ENCODE measurements at places on chromosomes 5 and 9.

- DNase-seq: no peak
Measured at GRCh38 chr5:170296935-170297588, 515 bp downstream of the LCP2 start.

DNA sequence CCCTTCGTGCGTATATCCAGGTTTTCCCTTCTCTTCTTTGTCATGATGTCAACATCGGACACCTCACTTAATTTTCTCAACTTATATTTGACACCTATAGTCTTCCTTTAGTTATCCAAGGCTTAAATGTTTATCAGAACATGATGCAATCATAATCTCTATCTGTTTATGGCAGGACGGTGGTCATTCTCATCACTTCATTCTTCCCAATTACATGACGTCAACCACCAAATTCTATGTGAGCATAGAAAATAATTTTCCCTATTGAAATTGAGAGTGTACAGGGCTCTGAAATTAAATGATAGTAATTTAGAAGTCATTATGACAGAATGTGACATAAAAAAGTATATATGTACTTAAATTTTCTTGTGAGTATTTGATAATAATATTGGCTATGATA, 345.4 kb downstream of the CDH9 start:
- DNase-seq: no peak

DNA sequence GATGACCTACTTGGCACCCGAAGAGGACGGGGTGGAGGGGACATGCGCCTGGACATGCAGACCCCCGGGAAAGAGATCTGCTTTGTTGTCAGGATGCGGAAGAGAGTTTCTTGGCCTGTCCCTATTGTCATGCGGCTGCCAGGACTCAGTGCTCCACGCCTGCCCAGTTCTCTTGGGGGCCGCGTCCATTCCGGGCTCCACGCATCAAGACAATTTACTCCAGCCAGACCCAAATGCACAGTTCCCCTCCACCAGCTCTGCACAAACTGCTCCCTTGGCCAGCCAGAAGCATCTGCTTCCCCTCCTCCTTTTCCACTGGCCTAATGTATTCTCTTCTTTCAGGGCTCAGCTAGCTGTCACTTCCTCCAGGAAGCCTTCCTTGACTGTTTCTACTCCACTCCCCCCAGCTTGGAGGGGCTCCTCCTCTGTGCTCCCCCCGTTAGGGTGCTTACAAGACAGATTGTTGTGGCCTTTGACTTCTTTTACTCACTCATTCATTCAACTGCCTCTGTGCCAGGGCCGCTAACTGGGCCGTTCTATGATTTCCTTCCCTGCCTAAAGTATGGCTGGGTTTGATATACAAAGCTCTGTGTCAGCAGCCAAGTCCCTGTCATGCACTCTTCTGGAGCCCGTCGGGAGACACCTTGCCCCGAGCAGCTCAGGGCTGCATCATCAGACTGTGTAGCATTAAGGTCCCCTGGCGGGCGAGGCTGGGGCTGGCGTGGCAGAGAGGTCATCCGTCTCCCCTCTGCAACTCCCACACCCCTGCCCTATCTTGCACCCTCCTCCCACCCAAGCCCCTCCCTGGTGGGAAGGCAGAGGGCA, 6.6 kb downstream of the FIBCD1 start:
- peak; percentile 62 for DNase-seq

GRCh38 chr5:164518067-164518740, 1012.8 kb downstream of the MAT2B start:
- no peak for DNase-seq

- DNase-seq: peak; percentile 51
Measured at GRCh38 chr9:132114102-132114707, 34.5 kb upstream of the MED27 start.

GRCh38 chr9:91027005-91027404, 225.4 kb downstream of the SYK start:
- no peak for DNase-seq

GRCh38 chr5:124477577-124477976, 268.9 kb downstream of the ZNF608 start:
- no peak for DNase-seq

DNA sequence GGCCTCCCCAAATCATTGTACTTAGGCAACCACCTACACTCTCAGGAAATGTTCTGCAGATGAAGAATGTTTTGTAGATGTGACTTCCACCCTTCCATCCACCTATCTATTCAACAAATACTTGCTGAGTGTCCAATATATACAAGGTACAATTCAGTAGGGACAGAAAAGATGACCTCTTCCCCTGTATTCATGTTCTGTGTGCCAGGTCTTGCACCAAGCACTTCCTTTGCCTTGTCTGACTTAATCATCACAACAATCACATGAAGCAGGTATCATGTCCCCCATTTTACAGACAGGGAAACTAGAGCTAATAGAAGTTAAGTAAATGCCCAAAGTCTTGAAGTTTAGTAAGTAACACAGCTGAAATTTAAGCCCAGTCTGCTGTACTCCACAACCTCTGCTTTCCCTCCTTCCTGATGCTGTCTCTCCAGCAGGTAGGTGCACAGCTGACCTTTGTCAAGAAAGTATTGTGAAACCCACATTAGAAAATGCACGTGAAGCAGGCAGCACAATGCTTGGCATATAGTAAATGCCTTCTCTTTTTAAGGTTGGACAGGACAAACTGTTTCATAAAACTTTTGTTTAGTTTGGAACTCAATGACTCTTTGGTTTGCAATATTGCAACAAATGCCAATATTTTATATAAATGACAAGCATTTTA, 296.5 kb downstream of the DEPDC1B start:
- no peak for DNase-seq

- DNase-seq: no peak
Measured at GRCh38 chr5:115209279-115209678, 39.6 kb upstream of the TRIM36 start.

GRCh38 chr5:45507178-45507577, 189.0 kb downstream of the HCN1 start:
- DNase-seq: no peak

- no peak for DNase-seq
Measured at GRCh38 chr9:83466877-83467276, 71.3 kb downstream of the FRMD3 start.

DNA sequence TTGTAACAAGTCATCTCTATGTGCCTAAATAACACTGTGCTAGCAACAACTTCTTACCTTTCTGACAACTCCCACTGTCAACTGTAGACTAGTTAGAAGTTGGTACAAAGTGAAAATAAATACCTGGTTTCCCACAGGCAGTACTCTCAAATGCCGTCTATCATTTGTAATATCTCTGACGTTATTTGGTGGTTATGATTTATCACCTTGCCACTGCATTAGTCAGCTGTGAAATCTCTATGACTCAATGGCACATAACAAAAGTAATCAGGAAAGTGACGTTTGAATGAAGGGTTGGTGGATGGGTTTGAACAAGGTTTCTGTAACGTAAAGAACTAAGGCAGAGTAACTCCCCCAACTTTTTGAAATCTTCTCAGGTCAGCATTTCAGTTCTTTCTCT, 592.3 kb downstream of the MAT2B start:
- DNase-seq: peak; percentile 13

DNA sequence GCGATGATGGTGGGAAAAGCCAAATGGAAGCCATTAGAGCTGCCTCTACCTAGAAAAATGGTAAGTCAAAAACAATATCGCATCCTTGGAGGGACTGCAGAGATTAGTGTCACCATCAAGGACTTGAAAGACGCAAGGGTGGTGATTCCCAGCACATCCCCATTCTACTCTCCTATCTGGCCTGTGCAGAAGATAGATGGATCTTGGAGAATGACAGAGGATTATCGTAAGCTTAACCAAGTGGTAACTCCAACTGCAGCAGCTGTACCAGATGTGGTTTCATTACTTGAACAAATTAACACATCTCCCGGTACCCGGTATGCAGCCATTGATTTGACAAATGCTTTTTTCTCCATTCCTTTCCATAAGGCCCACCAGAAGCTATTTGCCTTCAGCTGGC, 23.8 kb downstream of the ERP44 start:
- no peak for DNase-seq

- DNase-seq: no peak
Measured at GRCh38 chr9:35791297-35791921, at the start of gene NPR2. TSS of gene NPR2 (plus strand) at chr9:35791591. CDS start at chr9:35792409, 818 bp downstream.

DNA sequence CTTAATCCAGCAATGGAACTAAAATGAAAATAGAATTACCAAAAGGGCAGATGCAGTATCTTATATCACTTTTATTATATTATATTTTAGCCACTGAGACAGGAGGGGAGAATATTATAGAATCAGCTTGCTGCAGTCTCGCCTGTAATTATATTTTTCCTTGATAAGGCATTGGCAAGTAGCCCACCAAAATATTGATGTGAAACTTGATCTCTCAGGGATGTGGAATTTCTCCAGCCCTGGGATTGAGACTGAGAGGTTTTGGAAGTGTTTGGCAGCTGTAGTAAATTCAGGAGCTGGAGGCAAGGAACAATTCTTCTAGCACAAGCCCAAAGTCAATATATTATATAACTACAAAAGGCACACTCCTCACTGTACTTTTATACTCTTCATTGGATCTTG, 142.1 kb upstream of the ADAMTSL1 start:
- DNase-seq: no peak

GRCh38 chr5:66438087-66438486, 158.1 kb upstream of the MAST4 start:
- DNase-seq: no peak

DNA sequence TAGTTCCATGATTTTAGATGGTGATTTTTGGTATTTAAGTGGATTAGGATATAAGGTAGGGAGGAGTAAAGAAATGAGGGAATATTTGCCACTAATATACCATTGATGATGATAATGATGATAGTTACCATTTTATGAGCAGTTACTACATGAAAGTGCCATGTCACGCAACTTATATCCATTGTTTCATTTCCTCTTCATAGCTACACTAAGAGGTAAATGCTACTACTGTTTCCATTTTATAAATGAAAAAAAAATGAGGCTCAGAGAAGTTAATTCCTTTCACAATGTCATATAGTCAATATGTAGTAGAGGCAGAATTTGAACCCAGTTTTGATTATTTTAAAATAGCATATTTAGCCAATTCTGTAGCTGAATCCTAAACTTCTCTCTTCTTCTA, 112.2 kb upstream of the ADRA1B start:
- no peak for DNase-seq

DNA sequence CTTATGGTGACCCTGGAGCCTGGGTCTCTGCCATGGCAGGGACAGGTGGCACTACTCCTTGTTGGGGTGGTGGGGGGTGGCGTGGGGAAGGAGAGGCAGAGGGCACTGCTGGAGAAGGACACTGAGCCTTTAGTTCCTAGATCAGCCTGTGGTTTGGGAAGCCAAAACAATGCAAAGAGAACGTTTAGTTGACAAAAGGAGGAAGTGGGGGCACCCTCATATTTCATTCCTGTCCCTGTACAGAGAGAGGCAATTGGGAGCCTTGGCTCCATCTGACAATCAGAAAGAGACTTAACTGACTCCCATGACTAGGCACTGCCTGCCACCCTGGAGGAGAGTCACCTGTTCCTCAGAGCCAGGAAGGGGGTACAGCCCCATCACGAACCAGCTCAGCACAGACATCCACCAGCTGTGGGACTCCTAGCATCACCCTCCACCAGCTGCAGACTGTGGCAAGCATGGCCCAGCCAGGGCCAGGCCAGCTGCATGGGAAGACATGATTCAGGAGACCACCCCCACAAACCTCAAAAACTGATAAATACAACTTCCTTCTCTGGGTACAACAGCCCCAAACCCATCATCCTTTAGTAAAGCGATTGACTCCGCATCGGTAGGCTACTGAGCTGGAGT, 257.5 kb downstream of the HSPA4 start:
- DNase-seq: no peak

DNA sequence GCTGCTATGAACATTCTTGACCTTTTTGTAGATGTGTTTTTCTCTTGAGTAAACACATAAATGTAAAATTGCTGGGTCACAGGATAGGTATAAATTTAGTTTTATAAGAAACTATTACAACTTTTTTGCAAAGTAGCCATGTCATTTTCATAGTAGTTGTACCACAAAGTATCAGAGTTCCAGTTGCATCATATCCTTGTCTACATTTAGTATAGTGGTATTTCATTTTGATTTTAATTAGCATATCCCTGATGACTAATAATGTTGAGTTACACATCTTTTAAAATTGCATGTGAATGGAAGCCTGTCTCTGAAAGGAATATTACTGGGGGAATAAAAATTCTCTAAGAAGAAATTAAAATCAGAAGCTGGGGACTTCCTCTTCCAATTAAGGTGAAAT, 85.4 kb downstream of the TMEM161B start:
- no peak for DNase-seq

DNA sequence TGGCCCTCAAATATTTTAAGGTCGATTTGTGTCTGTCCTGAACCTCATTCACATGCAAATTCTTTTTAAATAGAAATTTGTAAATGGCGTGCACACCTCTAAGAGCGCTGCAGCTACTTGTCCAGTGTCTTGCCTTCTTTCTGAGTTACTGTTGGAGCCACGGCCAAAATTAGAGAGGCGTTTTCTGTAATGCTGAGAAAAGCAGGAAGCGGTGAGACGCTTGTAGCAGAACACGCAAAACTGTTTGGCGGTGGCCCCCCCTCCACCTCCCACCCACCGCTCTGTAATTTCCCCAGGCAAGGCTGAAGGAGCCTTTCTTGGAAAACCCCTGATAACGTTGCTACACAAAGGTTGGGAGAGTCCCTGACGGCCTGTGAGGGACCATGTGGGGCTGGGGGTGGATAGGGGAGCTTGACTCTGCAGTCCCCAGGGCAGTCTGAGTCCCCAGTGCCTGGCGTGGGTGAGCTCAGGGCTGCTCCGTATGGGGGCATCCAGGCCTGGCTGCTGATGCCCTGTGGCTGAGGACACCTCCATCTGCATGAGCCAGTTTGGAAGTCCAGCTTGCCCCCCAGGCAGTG, 96.5 kb downstream of the GADD45G start:
- no peak for DNase-seq

DNA sequence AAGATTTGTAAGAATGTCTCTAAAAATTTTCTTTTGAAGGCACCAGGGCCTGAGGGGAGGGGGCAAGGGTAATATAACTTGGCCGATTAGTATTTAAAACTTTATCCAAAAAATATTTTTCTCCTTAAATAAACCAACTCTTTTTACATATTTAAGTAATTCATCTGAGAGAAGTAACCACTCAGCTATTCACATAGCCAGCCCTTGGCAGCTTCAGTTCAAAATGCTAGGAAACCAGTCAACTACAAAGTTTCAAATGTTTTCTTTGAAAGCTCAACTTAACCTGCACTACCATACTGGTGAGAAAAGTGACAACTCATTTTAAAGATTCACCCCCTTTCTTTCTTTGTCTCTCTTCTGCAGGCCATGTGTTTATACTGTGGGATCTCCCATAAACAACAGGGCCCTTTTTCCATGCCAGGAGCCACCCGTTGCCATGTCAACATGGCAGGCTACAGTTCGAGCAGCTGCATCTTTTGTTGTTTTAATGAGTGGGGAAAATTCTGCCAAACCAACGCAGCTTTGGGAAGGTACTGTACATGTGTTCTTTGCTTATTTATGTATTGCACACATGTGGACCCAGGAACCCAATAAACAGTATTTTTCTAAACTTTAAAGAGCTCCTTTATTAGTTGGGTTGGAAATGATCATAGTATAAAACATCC, 46.3 kb downstream of the AOPEP start:
- DNase-seq: no peak

DNA sequence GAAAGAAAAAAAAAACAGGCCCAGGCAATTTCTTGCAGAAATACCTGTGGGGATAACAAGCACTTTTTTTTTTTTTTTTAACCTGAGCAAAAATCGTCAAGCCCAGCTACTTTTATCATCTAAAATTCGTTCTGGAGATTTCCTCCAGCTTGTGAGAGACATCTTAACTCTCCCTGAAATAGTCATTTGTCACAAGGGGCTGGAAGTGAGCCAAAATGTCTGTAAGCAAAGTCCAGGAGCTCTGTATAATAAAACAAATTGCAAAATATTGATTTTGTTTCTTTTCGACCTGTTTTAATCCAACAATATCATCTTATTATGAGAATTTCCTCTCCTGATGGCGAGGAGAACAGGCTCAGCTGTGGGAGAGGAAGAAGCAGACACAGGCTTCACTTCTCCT, 168.4 kb downstream of the TTLL11 start:
- no peak for DNase-seq
